ENCODE measurements at places on chromosomes 12 and 14. TPM values are rescaled to one million over a fixed set of nuclear protein-coding genes. Genes with fewer than 3 reads are reported as not detected.
A peak's percentile ranks its signal among the peaks of the same experiment; 100 is the strongest.

Gene NOS1
- 0.18 TPM for total RNA-seq

Gene EPYC
- 0.04 TPM for total RNA-seq

Gene PROX2
- not detected for total RNA-seq

DNA sequence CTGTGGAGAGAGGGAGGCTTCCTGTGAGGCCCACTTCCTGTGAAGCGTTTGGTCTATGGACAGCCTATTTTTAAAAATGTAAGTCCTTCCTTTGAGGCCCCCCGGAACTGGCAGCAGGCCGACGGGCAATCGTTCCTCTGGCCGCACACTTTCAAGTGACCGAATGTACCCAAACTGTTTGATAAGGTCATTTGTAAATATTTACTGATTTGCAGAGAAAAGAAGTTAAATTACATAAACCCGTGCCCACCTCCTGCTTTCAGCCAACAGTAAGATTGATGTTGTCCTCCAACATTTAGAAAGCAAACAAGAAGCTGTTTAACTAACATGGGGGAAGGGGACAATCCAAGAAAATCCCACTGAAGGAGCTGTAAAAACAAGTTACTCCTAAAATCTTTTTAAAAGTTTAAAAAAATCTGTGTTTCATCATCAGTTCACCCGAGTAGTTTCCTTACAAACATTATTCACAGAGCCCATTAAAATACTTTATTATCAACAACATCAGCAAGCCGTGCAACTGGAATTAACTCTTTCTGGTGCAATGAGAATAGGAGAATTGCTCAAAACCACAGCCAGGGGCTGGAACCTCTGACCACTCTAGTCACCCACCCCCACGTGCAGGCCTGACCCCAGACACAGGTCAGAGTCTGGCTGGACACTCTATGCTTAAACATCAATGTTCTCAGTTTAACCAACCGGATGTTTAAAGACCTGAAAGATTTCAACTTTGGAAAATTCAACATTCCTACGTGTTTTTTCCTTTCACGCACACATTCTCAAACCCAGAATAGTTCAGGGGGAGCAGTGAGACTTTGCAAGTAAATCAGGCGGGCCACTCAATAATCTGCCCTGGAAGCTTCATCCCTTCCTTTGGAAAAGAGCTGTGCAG lies 65.3 kb downstream of the FOXN3 start:
- H3K36me3 ChIP-seq: peaks cover 13% of the 10 kb centered on the region
- no peak for DNase-seq
- H3K4me3 ChIP-seq: no peak overlapping the region
- H3K4me1 ChIP-seq: peaks cover 54% of the 10 kb centered on the region
- H3K27ac ChIP-seq: peak overlapping the region; percentile 93

- no peaks in the 10 kb centered on the region for H3K27me3 ChIP-seq
- H3K4me3 ChIP-seq: no peak overlapping the region
- DNase-seq: no peak
- H3K27ac ChIP-seq: no peak overlapping the region
- no peaks in the 10 kb centered on the region for H3K4me1 ChIP-seq
These were observed 377.9 kb upstream of the KITLG start for GRCh38 chr12:88958153-88958552.

- no peaks in the 10 kb centered on the region for H3K27me3 ChIP-seq
- no peak overlapping the region for H3K4me3 ChIP-seq
- peaks cover 9% of the 10 kb centered on the region for H3K36me3 ChIP-seq
These were observed 40.8 kb downstream of the CDC42BPB start for GRCh38 chr14:103016594-103016993.

DNA sequence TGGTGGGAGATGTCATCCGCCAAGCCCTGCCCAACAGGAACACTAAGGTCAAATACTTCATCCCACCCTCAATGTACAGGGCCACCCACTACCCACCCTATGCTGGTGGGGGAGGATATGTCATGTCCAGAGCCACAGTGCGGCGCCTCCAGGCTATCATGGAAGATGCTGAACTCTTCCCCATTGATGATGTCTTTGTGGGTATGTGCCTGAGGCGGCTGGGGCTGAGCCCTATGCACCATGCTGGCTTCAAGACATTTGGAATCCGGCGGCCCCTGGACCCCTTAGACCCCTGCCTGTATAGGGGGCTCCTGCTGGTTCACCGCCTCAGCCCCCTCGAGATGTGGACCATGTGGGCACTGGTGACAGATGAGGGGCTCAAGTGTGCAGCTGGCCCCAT lies 3.5 kb downstream of the B3GNT4 start:
- H3K4me3 ChIP-seq: no peak overlapping the region
- peaks cover 44% of the 10 kb centered on the region for H3K27me3 ChIP-seq
- peaks cover 8% of the 10 kb centered on the region for H3K4me1 ChIP-seq

GRCh38 chr12:32197421-32197820 lies 90.8 kb downstream of the BICD1 start:
- no peak overlapping the region for H3K4me3 ChIP-seq
- no peaks in the 10 kb centered on the region for H3K36me3 ChIP-seq
- DNase-seq: no peak
- no peak overlapping the region for H3K27ac ChIP-seq

- DNase-seq: peak; percentile 65
- H3K36me3 ChIP-seq: peaks cover 94% of the 10 kb centered on the region
- H3K27me3 ChIP-seq: no peaks in the 10 kb centered on the region
- H3K27ac ChIP-seq: peak overlapping the region; percentile 59
- no peaks in the 10 kb centered on the region for H3K4me1 ChIP-seq
- no peak overlapping the region for H3K4me3 ChIP-seq
These were observed 8.3 kb downstream of the REC8 start for GRCh38 chr14:24179961-24180796.

All from muscle of leg (tissue), 16 donors.